GF-D8 (cell line): ENCODE measurements at places on chromosomes 11 and 22.

DNA sequence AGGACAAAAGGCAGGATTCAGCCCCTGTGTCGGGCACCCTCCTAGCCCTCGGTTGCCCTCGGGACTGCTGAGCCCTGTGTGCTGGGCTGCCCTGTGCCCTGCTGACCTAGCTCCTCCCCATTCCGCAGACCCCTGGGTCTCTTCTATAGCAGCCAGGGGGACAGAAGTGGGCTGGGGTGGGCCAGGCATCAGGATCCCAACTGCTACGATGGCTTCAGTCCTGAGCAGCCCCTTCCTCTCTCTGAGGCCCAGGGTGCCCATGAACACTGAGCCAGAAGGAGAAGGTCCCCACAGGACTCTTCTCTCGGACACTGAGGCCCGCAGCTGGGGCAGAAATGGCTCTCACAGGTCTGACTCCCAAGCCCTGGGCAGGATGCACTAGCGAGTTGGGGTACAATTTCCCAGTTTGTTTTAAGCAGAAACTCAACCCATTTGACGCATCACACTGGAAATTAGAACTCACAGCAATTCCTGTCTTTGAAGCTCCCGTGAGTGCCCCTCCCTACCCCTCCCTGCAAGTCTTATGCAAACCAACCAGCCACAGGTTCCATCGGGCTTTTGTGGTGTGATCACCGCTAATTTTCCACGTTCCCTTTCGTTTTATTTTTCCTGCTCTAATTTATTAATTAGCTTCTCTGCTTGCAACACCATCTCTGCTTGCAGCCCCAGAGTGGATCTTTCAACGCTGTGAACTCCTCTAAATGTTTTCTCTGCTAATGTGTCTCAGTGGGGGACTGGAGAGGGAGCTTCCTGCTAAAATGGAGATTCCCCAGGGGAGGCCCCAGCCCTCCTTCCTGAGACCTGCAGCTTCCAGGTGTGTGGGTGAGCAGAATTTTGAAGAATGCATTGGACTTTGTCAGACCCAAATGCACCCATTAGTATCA is 56.7 kb downstream of the PHF21B start:
- DNase-seq = no peak

GRCh38 chr11:88231894-88232482 is 56.7 kb upstream of the RAB38 start:
- no peak for DNase-seq

DNA sequence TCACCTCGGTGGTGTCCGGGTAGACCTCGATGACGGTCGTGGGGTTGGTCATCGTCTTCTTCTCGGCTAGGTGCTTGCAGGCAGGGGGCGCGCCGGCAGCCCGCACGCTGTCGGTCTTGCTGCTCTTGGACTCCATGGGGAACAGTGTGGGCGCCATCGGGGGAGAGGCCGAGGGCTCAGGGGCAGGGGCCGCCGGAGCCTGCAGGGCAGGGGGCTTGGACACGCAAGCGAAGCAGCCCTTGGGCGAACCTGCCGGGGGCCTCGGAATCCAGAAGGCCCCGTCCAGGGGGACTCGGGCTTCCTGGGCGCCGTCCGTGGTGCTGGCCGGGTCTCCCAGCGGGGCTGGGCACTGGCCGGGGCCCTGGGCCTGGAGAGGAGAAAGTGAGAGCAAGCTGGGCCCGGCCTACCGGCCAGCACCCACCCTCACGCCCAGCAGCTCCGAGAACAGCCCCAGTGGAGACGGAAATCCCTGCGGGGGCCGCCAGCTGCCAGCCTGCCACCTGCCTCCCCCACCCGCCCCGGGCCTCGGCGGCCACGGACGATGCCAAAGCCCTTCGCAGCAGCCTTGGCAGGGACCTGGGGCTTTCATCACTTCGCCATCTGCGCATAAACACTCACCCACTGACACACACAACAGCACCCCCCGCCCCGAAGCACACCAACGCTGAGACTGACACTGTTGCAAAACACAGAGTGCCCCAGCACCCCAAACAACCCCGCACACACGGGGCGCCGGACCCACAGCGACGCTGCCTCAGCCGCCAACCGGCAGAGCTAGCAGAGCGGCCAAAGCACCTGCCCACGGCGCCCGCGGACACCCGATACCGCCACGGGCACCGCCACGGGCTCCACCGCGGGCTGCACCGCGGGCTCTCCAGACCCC is 2.4 kb downstream of the IFITM10 start:
- no peak for DNase-seq

GRCh38 chr11:120525261-120526171 is 14.0 kb downstream of the GRIK4 start:
- no peak for DNase-seq

DNA sequence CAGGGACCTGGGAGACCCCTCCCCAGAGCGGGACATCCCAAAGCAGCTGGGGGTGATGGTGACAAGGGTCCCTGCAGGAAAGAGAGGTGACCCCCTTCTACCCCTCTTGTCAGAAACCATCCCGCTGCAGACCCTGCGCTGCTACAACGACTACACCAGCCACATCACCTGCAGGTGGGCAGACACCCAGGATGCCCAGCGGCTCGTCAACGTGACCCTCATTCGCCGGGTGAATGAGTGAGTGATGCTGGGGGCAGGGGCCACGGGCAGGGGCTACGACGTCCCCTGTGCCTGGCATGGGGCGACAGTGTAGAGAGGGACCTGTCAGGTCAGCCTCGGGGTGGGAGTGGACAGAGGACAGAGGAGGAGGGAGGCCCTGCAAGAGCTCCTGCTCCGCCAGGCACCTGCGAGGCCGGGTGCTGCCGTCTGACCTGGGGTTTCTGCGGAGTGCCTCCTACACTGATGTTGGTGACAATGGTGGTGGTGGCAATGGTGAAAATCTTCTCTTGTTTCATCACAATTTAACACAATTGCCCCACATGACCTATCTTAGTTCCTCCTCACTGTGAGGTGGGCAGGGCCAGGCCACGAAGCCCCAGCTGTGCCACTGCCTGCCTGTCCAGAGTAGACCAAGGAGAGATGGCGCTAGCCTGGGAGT is 9.8 kb downstream of the CSF2RB start:
- peak; percentile 82 for DNase-seq

GRCh38 chr11:123251657-123252344 is 56.8 kb upstream of the CLMP start:
- no peak for DNase-seq
